T-helper 17 cell (primary cell): ENCODE measurements at places on chromosomes 7 and 10. TPM values are rescaled to one million over a fixed set of nuclear protein-coding genes. Genes with fewer than 3 reads are reported as not detected.
A peak's percentile ranks its signal among the peaks of the same experiment; 100 is the strongest.

GRCh38 chr7:148931470-148931869 is 47.4 kb upstream of the EZH2 start:
- no peak overlapping the region for H3K4me3 ChIP-seq
- H3K27ac ChIP-seq = no peak overlapping the region
- peaks cover 7% of the 10 kb centered on the region for H3K4me1 ChIP-seq
- no peak for DNase-seq
- peaks cover 2% of the 10 kb centered on the region for H3K36me3 ChIP-seq
- no peaks in the 10 kb centered on the region for H3K27me3 ChIP-seq

- no peak overlapping the region for H3K4me3 ChIP-seq
- H3K27me3 ChIP-seq = no peaks in the 10 kb centered on the region
- no peak overlapping the region for H3K27ac ChIP-seq
- H3K4me1 ChIP-seq = peaks cover 4% of the 10 kb centered on the region
- H3K36me3 ChIP-seq = no peaks in the 10 kb centered on the region
- DNase-seq = no peak
Observed at GRCh38 chr7:77254429-77254828, 54.8 kb upstream of the FGL2 start.

GRCh38 chr10:110833941-110834628 is 37.6 kb upstream of the PDCD4 start:
- H3K4me3 ChIP-seq = no peak overlapping the region
- H3K36me3 ChIP-seq = no peaks in the 10 kb centered on the region
- H3K4me1 ChIP-seq = peaks cover 10% of the 10 kb centered on the region
- DNase-seq = no peak
- no peak overlapping the region for H3K27ac ChIP-seq

GRCh38 chr10:24113901-24114300 is 95.0 kb upstream of the KIAA1217 start:
- H3K4me3 ChIP-seq = no peak overlapping the region
- H3K27ac ChIP-seq = no peak overlapping the region
- H3K36me3 ChIP-seq = no peaks in the 10 kb centered on the region
- no peak for DNase-seq
- no peaks in the 10 kb centered on the region for H3K4me1 ChIP-seq

DNA sequence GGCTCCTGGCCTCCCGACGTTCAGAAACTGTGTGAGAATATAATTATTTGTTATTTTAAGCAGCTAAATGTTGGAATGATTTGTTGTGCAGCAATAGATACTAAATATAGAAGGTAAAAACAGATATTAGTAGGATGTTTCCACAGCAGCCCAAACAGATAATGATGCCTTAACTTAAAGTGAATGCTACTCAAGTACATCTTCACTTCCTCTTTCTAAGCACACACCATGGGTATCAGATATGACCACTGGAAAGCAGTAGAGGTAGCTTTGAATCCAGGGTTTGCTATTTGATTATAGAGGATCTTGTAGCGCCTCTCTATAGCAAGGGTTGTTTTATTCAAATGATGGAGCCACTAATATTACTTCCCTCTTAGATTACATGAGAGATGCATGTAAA is 38.2 kb upstream of the BET1 start:
- no peak overlapping the region for H3K4me3 ChIP-seq
- DNase-seq = no peak
- no peaks in the 10 kb centered on the region for H3K36me3 ChIP-seq
- peaks cover 47% of the 10 kb centered on the region for H3K27me3 ChIP-seq
- no peak overlapping the region for H3K27ac ChIP-seq
- H3K4me1 ChIP-seq = no peaks in the 10 kb centered on the region

DNA sequence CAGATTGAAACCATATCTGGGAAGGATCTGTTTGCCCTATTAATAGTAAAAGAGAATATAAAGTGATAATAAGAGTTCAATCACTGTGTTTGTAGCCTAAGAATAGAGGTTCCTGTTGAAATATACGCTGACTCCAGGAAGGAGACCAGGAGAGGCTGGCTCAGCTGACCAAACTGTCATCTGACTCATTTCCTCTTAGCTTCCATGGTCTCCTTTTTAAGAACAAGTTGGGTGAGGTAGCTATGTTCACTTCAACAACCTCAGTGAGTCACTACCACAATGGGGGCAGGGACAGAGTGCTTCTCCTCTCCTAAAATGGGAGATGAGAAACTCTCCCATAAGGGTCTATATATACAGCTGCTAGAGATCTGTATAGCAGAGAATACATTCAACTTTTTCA is 543.3 kb downstream of the CALN1 start:
- H3K27ac ChIP-seq = no peak overlapping the region
- no peak overlapping the region for H3K4me3 ChIP-seq
- no peak for DNase-seq
- no peaks in the 10 kb centered on the region for H3K36me3 ChIP-seq
- H3K27me3 ChIP-seq = no peaks in the 10 kb centered on the region

- no peaks in the 10 kb centered on the region for H3K4me1 ChIP-seq
- no peak for DNase-seq
- H3K27ac ChIP-seq = no peak overlapping the region
- no peaks in the 10 kb centered on the region for H3K27me3 ChIP-seq
- no peak overlapping the region for H3K4me3 ChIP-seq
- H3K36me3 ChIP-seq = no peaks in the 10 kb centered on the region
Observed at GRCh38 chr10:107894516-107894915, 730.0 kb upstream of the SORCS1 start.

GRCh38 chr10:43387678-43388032 is 16.2 kb downstream of the FXYD4 start:
- H3K4me1 ChIP-seq = peaks cover 57% of the 10 kb centered on the region
- H3K4me3 ChIP-seq = no peak overlapping the region
- no peak for DNase-seq
- H3K27me3 ChIP-seq = no peaks in the 10 kb centered on the region

Gene NEURL1
- total RNA-seq = 1.1 TPM

DNA sequence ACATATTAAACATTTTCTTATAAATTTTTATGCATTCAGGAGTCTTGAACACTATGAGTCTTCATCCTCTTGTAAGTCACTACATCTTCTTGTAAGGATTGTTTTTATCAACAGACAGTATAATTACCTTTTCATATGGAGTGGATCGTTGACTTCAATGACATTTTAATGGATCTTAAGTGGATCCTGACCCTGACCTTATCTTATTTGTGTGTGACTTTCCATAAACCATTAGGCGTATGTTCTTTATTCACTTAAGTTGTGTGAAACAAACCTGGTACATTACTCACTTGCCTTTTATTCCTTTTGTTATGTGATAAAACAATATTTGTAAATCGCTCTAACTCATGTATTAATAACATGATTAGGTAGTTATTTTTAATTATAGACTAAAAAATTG is 18.5 kb upstream of the SEMA3C start:
- no peaks in the 10 kb centered on the region for H3K4me1 ChIP-seq
- no peaks in the 10 kb centered on the region for H3K36me3 ChIP-seq
- no peak for DNase-seq
- no peak overlapping the region for H3K27ac ChIP-seq
- no peaks in the 10 kb centered on the region for H3K27me3 ChIP-seq

DNA sequence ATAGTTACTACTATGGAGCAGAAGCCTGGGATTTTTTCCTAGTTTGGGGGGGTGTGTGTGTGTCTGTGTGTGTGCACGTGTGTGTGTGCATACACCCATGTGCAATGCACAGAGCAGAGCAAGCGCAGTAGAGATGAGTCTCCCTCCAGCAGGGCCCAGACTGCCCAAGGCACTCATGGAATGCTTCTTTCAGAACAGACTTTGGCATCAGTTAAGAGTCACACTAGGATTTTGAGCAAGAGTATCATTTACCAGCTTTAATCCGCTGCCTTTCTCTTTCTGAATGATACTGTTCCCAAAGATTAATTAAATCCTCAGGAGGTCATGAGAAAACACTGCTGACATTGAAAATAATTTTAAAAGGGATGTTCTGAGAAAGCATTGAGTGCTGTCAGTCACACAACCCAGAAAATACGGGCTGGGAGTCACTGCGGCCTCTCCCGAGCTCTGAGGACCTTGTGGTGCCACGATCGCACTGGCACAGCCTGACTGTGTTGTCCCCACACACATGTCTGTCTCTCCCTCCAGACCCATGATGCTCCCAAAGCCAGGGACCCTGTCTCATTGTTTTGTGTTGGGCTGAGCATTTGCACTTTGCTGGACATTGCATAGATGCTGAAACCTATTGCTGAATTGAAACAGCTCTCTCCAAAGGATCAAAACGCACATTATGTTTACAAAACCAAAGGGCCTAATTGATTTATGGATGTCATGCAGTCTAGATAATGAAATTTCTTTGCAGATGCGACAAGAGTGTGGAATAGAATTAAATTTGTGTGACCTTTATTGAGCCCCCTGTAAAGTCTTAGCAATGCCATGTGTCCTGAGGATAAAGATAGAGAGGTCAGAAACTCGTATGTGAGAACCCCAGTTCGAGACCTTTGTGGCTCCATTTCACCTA is 54.7 kb upstream of the FIGNL1 start:
- no peak overlapping the region for H3K27ac ChIP-seq
- no peak overlapping the region for H3K4me3 ChIP-seq
- H3K36me3 ChIP-seq = peaks cover 2% of the 10 kb centered on the region
- peaks cover 6% of the 10 kb centered on the region for H3K4me1 ChIP-seq

DNA sequence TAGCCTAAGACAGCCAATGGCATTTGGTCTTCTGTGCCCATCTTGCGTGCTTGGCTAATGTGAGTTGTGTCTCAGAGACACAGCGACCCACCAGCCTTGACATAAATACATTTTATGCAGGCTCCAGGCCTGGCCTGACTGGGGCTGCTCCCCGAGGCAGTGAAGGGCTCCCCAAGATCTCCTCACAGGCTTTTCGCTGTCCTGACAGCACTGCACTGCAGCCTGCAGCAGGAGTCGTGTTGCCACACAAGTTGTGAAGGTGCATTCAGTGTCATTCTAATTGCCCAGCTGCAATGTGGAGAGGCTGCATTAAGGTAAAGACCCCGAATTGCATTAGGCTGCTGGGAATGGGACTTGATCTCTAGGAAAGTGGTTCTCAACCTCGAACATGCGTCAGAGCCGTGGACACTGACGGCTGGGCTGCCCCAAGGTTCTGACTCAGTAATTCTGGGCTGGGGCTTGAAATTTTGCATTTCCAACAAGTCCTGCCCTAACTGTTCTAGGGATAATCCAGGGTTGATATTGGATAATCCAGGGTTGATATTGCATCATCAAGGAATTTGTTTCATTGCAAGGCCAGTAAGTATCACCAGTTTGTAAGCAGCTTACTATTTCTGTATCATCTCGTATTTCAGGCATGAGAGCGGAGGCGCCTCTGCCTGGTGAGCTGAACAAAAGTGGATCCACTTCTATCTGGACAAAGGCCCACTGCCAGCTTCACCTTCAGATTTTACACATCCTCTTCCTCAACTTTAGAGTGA is 108.7 kb upstream of the INSIG1 start:
- peaks cover 23% of the 10 kb centered on the region for H3K27me3 ChIP-seq
- H3K4me3 ChIP-seq = no peak overlapping the region
- H3K27ac ChIP-seq = no peak overlapping the region
- no peaks in the 10 kb centered on the region for H3K36me3 ChIP-seq
- no peak for DNase-seq

GRCh38 chr10:47366181-47366631 is 17.9 kb downstream of the ZNF488 start:
- no peak overlapping the region for H3K4me3 ChIP-seq
- peaks cover 25% of the 10 kb centered on the region for H3K27me3 ChIP-seq
- H3K4me1 ChIP-seq = peaks cover 4% of the 10 kb centered on the region
- no peaks in the 10 kb centered on the region for H3K36me3 ChIP-seq

Gene PTPRN2
- 0.57 TPM for total RNA-seq

- no peak overlapping the region for H3K27ac ChIP-seq
- no peaks in the 10 kb centered on the region for H3K4me1 ChIP-seq
- no peak overlapping the region for H3K4me3 ChIP-seq
- no peaks in the 10 kb centered on the region for H3K27me3 ChIP-seq
- no peaks in the 10 kb centered on the region for H3K36me3 ChIP-seq
Observed at GRCh38 chr7:126948664-126949063, 304.1 kb downstream of the GRM8 start.

Gene ZCCHC24
- 1.1 TPM for total RNA-seq

GRCh38 chr7:39745320-39745719 is 121.9 kb downstream of the RALA start:
- peak overlapping the region; percentile 62 for H3K27ac ChIP-seq
- H3K4me3 ChIP-seq = no peak overlapping the region
- H3K36me3 ChIP-seq = no peaks in the 10 kb centered on the region
- no peak for DNase-seq

- no peak overlapping the region for H3K4me3 ChIP-seq
- H3K4me1 ChIP-seq = peaks cover 4% of the 10 kb centered on the region
- DNase-seq = no peak
- H3K27me3 ChIP-seq = peaks cover 57% of the 10 kb centered on the region
- peaks cover 7% of the 10 kb centered on the region for H3K36me3 ChIP-seq
Observed at GRCh38 chr10:48576501-48576900, 28.4 kb downstream of the ARHGAP22 start.

DNA sequence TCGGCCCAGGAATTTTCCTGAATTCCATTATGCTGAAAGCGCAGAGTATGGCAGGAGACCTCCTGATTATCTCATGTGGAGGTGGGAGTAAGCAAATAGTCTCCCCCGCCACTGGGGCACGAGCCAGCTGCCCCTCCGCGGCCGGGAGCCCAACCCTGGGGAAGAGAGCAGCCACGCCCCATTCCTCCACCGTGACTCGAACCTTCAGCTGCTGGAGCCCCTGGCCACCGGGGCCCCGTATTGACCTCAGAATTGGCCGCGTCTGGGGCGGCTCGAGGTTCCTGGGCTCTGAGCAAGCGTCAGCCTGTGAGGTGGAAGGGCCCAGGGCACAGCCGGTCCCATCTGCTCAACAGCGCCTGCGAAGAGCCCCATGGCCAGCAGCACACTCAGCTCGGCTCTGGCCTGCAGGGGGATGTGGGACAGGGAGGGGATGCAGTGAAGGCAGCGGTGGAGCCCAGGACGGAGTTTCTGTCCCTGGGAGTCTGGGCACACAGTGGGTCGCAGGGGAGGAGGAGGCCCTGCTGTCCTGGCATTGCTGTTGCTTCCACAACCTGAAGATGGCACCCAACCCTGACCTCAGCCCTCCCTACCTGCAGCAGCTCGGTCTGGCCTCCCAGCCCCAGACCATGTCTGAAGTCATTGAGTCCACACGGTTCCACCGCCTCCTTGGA is 97.8 kb downstream of the CHST15 start:
- no peak for DNase-seq
- H3K27ac ChIP-seq = peak overlapping the region; percentile 39
- peaks cover 66% of the 10 kb centered on the region for H3K27me3 ChIP-seq

Gene AKR1B1
- 60.1 TPM for total RNA-seq

Gene ADCY1
- not detected for total RNA-seq

DNA sequence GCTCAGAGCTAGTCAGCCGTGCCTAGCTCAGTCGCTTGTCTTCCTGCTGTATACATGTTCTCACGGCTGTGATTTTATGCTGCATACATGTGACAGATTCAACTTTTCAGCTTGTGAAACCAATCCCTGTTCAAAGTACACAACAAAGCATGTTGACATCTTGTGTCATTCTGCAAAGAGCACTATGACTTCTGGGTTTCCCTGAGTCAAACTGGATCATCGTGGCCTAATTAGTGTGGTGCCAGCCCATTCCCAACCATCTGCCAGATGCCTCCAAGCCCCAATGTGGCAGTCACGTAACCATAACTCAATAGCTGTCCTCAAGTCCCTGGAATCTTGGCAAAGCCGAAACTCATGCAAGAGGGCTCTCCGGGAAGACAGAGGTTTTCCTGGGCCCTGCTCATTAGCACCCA is 144.8 kb downstream of the MYOF start:
- H3K27me3 ChIP-seq = peaks cover 31% of the 10 kb centered on the region
- H3K4me3 ChIP-seq = no peak overlapping the region
- no peaks in the 10 kb centered on the region for H3K36me3 ChIP-seq
- no peaks in the 10 kb centered on the region for H3K4me1 ChIP-seq
- DNase-seq = no peak

Gene SERPINE1
- 2.5 TPM for total RNA-seq
